ENCODE measurements at places on chromosomes 1 and 21.

- no peak for DNase-seq
These were observed 1520.7 kb upstream of the B3GALT2 start for GRCh38 chr1:194707074-194707473.

DNA sequence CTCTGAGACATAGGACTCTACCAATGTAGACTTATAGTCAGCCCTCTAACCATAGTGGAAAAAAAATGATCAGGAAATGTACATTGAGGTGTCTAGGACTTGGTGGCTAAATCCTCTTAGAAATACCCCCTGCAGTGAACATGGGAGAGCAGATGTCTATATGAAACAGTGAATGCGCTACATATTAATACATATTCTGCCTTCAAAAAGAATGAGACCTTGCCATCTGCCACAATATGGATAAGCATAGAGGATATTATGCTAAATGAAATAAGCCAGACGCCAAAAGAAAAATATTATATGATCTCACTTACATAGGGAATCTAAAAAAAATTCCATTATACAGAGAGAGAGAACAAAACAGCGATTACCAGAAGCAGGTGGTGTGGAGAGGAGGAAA lies 66.6 kb upstream of the HAO2 start:
- DNase-seq: no peak

DNA sequence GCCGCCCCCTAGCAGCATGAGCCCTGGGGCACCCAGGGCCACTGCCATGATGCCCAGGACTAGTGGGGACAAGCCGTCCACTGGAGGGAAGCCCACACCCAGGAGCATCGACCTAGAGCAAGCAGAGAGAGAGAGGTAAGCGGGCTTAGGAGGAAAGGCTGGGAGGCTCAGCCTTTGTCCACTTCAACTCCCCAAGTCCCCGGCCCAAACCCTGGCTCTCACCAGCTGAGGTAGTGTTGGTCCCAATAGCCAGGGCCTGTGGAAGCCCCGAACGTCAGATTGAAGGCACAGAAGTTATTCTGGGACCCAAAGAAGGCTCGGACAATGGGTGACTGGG lies 2.4 kb downstream of the GLMP start:
- no peak for DNase-seq

DNA sequence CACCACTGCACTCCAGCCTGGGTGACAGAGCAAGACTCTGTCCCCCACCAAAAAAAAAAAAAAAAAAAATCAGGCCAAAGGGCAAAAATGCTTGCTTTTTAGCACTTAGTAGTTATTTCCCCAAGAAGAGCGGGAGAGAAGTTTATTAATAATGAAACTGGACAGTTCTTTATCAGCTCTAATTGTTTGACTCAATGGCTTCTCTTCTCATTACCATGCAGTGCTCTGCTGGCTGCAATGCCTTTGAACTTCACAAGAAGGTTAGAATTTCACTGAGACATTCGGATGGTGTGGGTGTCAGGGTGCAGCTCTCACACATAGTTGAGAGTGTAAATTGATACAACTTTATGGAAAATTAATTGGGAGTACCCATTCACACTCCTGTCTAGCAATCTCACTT lies 63.7 kb downstream of the EDARADD start:
- DNase-seq: no peak

- DNase-seq: no peak
These were observed 4.7 kb upstream of the PTPRF start for GRCh38 chr1:43526002-43526401.

GRCh38 chr1:205346956-205347574 lies 9.7 kb downstream of the KLHDC8A start:
- no peak for DNase-seq

GRCh38 chr1:7549277-7550161 lies 221.6 kb upstream of the VAMP3 start:
- no peak for DNase-seq

GRCh38 chr1:205313563-205314308 lies 7.8 kb downstream of the NUAK2 start:
- DNase-seq: peak; percentile 56

- DNase-seq: no peak
These were observed 306.2 kb downstream of the NFIA start for GRCh38 chr1:61388566-61388965.

- DNase-seq: no peak
These were observed 740.6 kb downstream of the RWDD3 start for GRCh38 chr1:95974586-95974985.

DNA sequence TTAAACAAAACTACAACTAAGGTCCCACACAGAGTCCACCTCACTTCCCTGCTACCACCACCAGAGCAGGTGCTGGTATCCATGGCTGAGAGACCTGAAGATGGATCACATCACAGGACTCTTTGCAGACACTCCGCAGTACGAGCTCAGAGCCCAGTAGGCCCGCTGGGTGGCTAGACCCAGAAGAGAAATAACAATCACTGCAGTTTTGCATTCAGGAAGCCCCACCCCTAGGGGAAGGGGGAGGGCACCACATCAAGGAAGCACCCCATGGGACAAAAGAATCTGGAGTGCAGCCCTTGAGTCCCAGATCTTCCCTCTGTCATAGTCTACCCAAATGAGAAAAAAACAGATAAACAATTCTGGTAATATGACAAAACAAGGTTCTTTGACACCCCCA lies 56.9 kb downstream of the ZNF648 start:
- peak; percentile 13 for DNase-seq

GRCh38 chr1:17190010-17190995 lies 14.6 kb upstream of the PADI1 start:
- DNase-seq: no peak

DNA sequence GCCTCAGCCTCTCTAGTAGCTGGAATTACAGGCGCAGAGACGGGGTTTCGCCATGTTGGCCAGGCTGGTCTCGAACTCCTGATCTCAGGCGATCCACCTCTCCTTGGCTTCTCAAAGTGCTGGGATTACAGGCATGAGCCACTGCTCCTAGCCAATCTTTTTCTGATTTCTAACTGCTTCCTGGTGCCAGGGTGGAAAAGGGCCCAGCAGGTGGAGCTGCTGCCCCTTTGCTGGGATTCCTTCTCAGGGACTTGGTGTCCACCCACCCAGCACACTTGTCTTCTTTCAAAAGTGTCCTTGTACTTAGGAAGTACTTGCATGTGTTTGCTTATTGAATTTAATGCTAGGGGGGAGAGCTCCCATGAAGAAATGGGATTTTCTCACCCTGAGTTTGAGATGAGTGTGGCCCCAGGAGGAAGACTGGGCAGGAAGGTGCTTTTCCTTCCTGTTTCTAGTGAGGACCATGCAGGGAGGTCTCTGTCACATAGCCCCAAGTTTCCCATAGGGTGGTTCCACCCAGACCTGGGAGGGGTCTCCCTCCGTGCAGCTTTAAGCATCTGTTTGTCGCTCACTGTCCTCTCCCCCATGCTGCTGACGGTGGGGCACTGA lies 14.2 kb downstream of the UTP11 start:
- peak; percentile 35 for DNase-seq

- no peak for DNase-seq
These were observed 116.5 kb downstream of the MRPL39 start for GRCh38 chr21:25490742-25491141.
